ENCODE measurements at places on chromosomes 2 and 18.

- DNase-seq = no peak
Observed at GRCh38 chr18:48646976-48647375, 108.1 kb downstream of the CTIF start.

DNA sequence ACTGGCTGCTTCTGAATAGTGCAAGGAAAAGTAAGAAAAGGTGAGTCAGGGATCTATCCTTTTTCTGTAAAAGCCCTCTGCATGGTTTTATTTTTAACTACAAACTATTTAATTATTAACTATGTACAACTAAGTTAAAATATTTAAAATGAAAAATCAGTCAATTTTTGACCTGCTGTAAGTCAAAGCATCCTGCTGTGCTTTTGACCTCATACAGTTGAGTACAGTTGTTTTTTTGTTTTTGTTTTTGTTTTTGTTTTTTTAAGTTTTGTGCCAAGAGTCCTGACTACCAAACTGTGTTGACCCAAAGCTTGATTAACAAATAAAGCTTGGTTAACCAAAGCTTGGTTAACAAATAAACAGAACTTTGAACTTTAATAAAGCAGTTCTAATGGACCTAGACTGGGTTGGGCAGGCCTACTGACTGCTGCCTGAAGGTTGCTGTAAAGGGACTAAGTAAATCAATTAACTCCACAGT lies at the start of gene ACMSD:
ACMSD (plus strand) TSS at position 474 of the 478 bp plus-strand sequence. CDS start 67 bp downstream, outside the sequence.
- no peak for DNase-seq

DNA sequence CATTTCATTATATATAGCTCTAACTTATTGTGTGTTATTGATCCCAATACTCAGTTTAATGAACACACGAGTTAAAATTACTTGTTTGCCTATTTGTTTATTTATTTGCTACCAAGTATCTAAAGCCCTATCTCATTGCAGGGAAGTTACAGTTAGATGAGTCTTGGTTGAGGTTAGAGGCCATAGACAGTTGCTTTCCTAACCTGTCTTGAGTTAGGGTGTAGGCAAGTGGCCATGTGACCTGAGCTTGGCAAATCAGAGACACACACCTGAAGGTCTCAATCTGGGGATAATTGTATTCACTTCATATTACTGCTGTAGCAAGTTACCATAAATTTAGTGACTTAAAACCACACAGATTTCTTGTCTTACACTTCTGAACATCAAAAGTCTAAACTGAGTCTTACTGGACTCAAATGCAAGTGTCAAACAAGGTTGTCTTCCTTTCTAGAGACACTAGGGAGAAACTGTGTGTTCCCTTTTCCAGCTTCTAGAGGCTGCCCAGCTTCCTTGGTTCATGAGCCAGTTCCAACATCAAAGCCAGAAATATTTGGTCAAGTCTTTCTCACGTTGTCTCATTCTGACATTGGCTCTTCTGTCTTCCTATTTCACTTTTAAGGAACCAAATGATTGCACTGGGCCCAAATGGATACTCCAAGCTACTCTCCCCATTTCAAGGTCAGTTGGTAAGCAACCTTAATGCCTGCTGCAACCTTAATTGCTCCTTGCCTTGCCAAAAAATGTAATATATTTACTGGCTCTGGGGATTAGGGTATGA lies 39.7 kb downstream of the COL3A1 start:
- DNase-seq = no peak

DNA sequence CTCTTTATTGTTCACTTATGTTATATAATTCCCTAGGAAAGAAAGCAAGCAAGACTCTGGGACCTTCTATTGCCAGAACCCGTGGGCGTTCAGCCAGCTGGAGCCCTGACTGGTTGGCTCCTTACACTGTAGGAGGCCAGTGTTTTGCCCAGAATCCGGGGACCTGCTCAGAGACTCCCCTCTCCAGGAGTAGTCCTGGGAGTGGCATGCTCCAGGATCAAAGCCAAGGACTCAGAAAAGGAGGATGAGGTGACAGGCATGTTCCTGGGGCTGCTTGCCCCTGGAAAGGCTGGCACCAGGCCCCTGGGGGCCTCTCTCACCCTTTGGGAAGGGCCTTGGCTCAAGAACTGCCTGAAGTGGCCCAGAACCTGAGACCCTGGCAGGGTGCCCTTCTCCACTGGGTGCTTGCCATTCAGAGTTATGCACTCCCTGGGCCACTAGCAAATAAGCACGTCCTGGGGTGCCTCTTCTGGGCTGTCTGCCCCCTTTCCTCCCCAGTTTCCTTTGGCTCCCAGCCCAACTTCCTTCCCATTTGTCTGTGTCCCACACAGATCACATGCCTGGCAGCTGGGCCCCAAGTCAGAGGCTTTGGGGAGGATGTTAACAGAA lies 19.6 kb upstream of the KIF3C start:
- no peak for DNase-seq

DNA sequence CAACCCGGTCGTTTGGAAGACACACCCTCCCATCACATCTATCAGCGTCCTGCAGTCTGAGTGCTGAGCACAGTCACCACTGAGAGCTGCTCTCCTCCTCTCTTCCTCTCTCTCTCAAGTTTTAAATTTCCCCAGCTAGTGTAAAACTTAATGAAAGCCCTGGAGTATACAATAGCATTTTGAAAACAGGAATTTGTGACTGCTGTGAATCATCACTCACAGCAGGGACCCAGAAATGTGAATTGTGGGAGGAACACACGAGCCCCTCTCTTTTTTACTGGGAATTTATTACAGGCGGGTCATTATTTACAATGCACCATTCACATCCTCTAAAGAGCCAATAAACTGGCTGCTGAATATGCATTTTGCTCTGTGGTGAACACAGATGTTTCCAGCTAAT lies 185.0 kb upstream of the SMIM21 start:
- no peak for DNase-seq

DNA sequence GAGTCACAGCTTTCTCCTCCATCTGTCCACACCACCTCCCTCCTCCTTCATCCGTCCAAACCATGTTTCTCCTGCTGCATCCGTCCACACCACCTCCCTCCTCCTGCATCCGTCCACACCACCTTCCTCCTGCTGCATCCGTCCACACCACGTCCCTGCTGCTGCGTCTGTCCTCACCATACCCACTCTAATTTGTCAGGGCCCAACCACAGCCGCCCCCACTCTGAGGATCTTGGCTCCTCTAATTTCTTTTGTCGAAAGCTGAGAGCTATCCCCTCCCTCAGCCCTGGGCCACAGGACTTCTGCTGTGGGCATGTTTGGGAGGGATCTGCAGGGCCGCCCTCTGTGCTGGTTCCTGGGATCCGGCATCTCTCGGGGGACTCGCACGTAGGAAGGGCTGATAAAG lies 67.4 kb downstream of the TPO start:
- peak; percentile 6 for DNase-seq

DNA sequence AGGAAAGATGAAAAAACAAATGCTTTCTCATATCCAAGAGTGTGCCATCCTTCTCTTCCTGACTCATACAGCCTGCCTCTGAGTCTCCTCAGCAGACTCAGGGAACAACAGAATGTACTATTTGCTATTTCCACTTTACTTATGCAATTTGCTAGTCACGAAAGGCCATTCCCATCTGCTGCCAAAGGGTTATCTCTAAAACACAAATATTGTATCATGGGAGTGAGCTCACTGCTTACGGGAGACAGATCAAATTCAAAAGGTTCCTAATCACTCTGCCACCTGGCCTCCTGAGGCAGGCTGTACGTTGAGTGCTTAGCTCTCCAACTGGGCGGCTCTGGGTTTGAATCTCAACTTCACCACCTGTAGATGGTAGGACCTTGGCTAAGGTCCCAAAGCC lies 92.0 kb downstream of the GAREM1 start:
- no peak for DNase-seq

DNA sequence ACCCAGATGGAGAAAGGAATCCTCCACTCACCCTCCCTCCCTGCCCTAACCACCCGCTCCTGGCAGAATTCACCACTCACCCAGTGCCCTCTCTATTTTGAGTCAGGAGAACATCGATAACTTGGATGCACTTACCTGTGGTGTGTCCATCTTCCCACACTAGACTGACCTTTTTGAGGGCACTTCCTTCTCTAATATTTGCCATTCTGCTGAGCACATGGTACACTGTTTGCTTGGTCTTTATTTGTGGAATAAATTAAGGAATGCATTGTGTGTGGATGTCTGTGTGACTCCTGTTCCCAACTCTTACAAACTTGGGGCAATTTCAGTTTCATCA lies 133.7 kb downstream of the ACKR3 start:
- no peak for DNase-seq

DNA sequence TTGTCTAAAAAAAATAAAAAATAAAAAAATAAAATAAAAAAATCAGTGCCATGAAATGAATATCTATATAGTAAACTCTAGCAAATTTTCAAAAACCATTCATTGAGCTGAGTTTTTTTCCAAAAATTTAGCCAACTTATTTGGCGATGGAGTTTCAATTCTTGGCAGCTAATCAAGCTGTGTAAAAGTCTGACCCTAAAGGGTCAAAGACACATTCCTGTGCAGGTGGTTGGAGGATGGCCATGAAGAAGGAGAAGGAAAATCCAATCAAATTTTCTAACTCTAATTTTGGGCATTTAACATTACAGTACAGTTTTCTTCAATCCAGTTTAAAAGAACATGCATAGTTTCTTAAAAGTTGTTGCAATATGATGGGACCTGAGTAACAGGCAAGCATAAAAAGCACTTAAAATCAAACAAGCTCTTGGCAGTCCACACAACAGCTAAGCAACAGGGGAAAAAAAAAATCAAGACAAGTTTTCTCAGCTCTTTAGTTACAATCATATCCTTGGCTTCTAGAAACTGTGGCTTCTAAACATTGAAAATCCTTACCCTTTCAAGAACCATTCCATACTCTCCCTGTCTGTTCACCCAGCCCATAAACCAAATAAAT lies 54.5 kb downstream of the ACVR1 start:
- no peak for DNase-seq

GRCh38 chr2:110740747-110741349 lies 8.5 kb downstream of the ACOXL start:
- no peak for DNase-seq

All from ELR (cell line).